Activated CD4-positive, CD25-positive, alpha-beta regulatory T cell treated with anti-CD3 and anti-CD28 coated beads, Interleukin-2, amount 50 U/mL, for 72 hours (primary cell): ENCODE measurements at places on chromosomes 6 and 20.

GRCh38 chr20:17972121-17972520, 3.3 kb downstream of the MGME1 start:
- no peak for DNase-seq

GRCh38 chr6:143060354-143060805, 309 bp upstream of the AIG1 start:
- DNase-seq: peak; percentile 66

- no peak for DNase-seq
Observed at GRCh38 chr6:131844243-131844841, 36.5 kb downstream of the ENPP1 start.

DNA sequence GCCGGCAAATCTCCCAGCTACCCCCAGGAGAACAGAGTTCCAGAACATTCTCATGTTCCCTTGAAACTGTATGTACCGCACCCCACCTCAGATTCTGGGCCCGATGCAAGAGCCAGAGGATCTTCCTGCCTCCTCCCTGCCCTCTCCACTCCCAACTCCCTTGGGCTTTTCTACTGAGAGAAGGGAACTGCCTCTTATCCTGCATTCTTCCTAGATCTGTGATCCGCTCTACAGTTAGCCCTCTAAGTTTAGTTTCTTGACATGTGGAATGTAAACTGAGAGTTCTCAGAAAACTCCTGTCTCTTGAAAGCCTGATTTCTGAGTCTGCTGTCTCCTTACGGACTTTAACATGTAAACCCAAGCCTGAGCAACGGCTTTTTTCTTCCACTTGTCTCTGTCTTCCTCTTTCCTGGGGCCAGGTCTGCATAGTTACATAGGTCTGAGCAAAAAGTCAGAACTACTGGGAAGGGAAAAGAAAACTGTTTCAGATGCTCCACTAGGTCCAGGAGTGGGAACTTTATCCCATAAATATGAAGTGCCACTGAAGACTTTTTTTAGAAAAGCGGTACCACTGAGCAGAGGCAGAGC, 86.5 kb upstream of the TNFAIP3 start:
- DNase-seq: no peak

DNA sequence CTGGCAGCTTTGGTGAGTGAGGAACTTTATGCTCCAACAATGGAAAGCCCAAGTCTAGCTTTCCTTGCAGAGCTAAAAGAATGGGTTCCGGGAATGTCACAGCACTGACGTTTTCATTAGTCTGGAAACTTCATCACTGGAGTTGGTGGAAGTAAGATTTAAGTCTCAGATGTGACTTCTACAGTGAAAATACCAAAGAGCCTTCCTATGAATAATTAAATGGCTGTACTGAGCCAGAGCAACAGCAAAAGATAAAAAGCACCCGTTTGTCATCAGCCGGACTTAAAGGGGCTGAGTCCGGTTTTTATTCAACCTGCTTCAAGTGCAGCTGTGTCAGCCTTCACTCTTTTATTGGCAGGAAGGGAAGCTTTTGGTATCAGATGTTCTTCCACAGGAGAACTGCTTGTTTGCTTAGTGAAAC, 46.5 kb upstream of the SHLD1 start:
- DNase-seq: no peak

- no peak for DNase-seq
Observed at GRCh38 chr6:55604021-55604420, 25.0 kb upstream of the HMGCLL1 start.

GRCh38 chr20:38799203-38799602, 6.3 kb upstream of the PPP1R16B start:
- no peak for DNase-seq

DNA sequence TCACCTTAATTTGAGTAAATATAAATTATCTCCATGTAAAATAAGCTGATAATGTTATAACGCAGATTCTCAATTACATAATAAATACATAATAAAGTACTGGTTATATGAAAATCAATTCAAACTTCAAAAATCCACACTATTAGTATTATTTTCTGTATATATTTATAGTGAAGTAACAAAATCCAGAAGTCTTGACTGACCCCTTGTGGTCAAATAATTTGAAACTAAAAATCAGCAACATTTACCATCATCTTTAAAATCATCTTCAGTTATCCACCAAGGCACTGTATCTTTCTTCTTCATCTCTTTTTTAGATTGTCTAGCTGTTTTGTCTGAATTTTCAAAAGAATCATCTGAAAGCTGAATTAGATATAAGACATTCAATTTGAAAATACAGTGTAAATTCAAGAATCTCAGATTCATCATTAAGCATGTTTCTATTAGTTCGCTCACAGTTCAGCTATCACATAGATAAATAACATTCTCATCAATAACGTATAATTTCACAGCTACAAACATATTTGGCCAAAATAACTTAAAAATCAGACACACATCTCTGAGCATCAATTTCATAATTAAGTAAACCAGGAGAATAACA, 6.5 kb downstream of the CEP162 start:
- DNase-seq: no peak

- no peak for DNase-seq
Observed at GRCh38 chr6:116475141-116475540, 14.0 kb downstream of the CALHM6 start.

DNA sequence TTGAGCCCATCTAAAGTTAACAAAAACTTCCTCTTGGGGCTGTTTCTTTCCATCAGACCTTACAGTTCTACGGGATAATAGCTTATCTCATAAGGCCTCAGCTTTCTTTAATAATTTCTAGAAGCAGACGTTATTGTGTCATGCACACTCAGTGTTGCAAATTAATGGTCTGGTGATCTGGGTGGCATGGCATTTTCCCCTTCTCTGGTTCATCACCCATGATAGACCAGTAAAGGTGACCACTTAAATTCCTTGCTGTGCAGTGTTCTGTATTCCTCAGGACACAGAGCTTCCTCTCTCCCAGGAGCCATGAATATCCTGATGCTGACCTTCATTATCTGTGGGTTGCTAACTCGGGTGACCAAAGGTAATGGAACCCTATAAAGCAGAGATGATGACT, at the start of gene DEFB125:
DEFB125 (plus strand) TSS at position 272 of the 400 bp plus-strand sequence; CDS start at position 310, 38 bp downstream.
- no peak for DNase-seq

GRCh38 chr20:23668477-23668951, 20.3 kb downstream of the CST4 start:
- peak; percentile 38 for DNase-seq

- no peak for DNase-seq
Observed at GRCh38 chr6:8670792-8671191, 235.4 kb upstream of the SLC35B3 start.

DNA sequence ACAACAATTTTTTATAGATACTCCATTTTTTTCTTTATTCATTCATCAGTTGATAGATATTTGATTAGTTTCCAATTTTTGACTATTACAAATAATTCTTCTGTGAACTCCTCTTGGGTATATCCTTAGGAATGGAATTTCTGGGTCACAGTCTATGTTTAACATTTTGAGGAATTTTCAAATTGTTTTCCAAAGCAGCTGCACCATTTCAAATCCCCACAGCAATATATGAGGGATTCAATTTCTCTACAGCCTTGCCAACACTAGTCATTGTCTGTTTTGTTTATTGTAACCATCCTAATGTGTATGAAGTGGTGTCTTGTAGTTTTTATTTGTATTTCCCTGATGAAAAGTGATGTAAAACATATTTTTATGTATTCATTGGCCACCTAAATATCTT, 320.3 kb upstream of the DEFB112 start:
- DNase-seq: no peak

DNA sequence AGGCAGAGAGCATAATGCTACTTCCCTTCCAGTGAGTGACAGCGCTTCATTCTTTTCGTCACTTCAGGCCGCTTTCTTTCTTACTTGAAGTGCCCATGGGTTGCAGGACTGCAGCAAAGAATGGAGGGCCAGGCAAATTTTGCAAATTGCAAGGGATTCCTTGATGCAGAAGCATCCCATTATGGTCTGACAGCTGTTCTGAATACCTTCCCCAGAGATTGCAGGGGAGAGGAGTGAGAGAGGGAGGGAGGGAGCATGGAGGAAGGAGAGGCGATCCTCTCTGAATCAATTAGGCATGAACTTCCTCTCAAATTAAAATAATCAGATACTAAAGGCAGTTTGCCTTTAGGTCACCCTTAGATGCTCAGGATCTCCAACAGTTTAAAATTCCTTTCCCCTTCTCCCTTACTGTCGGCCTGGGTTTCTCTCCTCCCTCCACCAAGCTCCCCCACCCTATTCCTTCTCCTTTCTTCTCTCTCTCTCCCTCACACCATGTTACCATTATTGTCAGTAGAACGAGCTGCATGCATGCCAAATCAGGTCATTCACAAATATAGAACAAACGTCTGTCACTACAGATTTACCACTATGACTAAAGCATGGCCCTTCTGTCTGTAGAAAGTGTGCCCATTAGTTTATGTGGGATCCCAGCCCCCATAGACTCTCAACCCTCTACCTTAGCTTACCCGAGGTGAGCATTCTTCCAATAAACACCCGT, 289.2 kb downstream of the CD83 start:
- DNase-seq: no peak

- DNase-seq: no peak
Observed at GRCh38 chr6:80010288-80010687, 5.8 kb downstream of the TTK start.

DNA sequence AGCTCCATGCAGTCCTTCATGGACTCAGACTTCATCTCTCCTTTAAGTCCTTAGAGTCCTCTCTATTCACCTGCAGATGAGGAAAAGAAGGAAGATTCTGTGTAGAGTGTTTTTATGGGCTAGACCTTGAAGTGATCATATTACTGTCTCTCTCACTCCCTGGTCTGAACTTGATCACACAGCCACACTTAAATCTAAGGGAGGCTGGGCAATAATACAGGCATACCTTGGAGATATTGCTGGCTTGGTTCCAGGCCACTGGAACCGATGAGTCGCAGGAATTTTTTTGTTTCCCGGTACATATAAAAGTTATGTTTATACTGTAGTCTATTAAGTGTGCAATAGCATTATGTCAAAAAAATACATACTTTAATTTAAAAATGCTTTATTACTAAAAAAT, 59.2 kb upstream of the FOXO3 start:
- no peak for DNase-seq

GRCh38 chr20:61674688-61675087, 391.0 kb downstream of the TAF4 start:
- DNase-seq: no peak

GRCh38 chr6:75631859-75632635, 30.4 kb downstream of the SENP6 start:
- DNase-seq: no peak

- DNase-seq: no peak
Observed at GRCh38 chr6:135811644-135812526, 39.6 kb upstream of the PDE7B start.
